ENCODE measurements at places on chromosomes 6 and 20.

- DNase-seq = no peak
These were observed 289.4 kb downstream of the GRIK2 start for GRCh38 chr6:101682937-101683336.

DNA sequence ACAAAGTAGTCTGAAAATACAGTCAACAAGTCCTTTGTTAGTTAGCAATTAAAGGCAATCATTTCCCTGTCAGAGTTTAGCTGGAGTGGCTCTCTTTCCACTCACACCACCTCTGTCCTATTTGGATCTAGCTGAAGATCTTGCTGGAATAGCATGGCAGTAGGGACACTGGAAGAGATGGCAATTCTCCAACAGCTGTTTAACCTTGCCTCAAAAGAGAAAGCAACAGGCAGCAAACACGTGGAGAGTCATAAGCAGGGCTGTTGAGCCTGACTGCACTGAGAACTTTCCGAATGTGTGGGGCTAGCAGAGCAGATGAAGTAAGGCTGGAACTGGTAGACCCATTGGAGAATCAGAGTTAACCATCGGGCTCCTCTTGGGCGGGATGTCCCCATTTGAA, 38.0 kb upstream of the PRSS35 start:
- DNase-seq = no peak

DNA sequence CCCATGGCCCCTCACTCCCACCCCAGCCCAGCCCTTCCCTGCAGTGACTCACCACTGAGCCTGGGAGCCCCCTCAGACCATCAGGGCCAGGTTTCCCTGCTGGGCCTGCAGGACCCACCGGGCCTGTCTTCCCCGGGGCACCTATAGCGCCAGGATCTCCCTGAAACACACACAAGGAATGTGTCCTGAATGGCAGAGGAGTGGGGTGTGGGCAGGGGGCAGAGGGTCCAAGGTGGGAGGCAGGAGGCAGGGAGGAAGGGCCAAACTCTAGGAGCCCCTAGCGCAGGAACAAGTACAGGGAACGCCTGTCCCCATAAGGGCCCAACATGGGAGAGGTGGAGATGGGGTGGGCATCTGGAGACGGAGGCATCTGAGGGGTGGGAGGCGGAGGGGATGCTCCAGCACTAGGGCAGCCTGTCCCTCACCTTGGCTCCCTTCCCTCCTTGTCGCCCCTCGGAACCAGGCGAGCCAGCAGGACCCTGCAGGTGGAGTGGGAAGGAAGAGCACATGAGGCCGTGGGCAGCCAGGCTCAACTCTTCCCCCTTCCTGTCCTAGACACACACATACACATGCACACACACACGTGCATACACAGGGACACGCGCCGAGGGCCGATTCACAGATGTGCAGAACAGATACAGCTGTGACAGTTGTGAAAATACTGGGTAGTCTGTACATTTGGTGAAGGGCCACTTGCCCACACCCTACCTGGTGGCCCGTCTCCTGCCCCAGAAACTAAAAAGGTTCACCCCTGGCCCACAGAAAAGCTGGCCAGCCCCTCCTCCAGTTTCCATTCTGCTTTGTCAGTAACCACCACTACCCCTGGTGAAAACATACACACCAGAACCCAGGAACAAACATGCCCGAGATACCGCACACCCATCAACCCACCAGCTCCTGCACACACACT, 24.6 kb downstream of the COL11A2 start:
- no peak for DNase-seq

GRCh38 chr20:40562031-40562430, 127.0 kb downstream of the MAFB start:
- DNase-seq = no peak

GRCh38 chr6:43170417-43170930, 595 bp upstream of the SRF start:
- DNase-seq = peak; percentile 80

- DNase-seq = no peak
These were observed 2.8 kb downstream of the FAM8A1 start for GRCh38 chr6:17602888-17603287.

- DNase-seq = no peak
These were observed 23.8 kb upstream of the FBXO9 start for GRCh38 chr6:53041356-53041755.

DNA sequence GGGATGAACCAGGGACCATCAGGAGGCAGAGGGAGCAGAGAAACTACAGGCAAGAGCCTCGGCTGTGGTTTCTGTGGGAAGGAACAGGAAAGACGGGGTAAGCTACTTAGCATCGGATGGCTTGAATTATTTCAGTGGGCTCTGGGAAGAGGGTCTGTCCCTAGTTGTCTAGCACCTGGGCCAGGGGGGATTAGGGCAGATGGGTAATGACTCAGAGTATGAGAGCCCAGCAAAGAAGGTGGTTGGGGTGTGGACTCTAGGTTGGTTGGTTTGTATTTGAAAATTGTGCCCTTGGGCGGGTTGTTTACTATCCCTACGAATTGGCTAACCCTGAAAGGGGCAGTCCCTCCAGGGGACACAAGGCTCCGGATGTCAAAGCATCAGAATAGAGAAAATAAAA, 148.5 kb upstream of the TAB2 start:
- no peak for DNase-seq

GRCh38 chr6:151263967-151264366, 24.2 kb downstream of the AKAP12 start:
- no peak for DNase-seq

- DNase-seq = no peak
These were observed 34.2 kb upstream of the B4GALT5 start for GRCh38 chr20:49747707-49748524.

GRCh38 chr6:144769142-144769541, 484.0 kb downstream of the UTRN start:
- DNase-seq = no peak

GRCh38 chr6:158729906-158730540, 80.2 kb downstream of the SYTL3 start:
- no peak for DNase-seq

GRCh38 chr6:8707956-8708772, 272.8 kb upstream of the SLC35B3 start:
- no peak for DNase-seq

DNA sequence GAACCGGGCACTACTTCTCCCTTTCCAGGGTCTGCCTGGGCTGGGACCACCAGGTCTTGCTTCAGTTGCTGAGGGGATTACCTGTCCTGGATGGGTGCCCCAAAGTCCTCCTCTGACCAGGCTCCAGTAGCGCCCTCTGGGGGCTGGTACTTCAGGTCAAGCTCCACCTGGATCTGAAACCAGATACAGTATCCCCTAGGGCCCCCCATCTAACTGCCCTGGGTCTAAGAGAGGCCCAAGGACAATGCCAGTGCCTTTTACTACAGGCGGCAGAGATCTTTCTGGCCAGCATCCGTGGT, 11.2 kb upstream of the SPAG4 start:
- DNase-seq = peak; percentile 76

- DNase-seq = no peak
These were observed 44.0 kb downstream of the B4GALT5 start for GRCh38 chr20:49669601-49670189.

- DNase-seq = no peak
These were observed 14.9 kb downstream of the IL17A start for GRCh38 chr6:52201046-52201445.

- no peak for DNase-seq
These were observed 106.8 kb upstream of the AFDN start for GRCh38 chr6:167719920-167720319.

DNA sequence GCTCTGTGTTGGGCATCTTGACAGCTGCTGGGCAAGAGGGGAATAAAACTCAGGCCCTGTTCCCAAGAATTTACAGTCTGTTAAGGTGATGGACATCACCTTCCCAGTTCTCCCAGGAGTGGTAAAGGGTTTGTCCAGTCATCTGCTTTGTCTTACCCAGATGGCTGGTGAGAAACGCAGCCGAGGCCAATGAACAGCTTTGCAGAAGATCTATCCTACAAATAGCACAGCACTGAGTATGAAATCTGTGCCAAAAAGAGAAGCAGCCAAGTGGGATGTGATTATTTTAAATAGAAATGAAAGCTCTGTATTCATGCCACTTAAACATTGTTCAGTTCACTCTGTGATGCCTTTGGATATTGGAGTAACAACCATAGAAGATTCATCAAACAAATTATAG, 132.7 kb upstream of the SLC22A16 start:
- no peak for DNase-seq

- no peak for DNase-seq
These were observed 60.5 kb downstream of the NRN1 start for GRCh38 chr6:5946181-5946580.

- no peak for DNase-seq
These were observed 113.9 kb upstream of the ZNF217 start for GRCh38 chr20:53707371-53708055.

- DNase-seq = no peak
These were observed 22.2 kb downstream of the RRBP1 start for GRCh38 chr20:17659801-17660200.

All from 8988T (cell line).